ENCODE measurements at places on chromosomes 11 and 22.
A peak's percentile ranks its signal among the peaks of the same experiment; 100 is the strongest.

DNA sequence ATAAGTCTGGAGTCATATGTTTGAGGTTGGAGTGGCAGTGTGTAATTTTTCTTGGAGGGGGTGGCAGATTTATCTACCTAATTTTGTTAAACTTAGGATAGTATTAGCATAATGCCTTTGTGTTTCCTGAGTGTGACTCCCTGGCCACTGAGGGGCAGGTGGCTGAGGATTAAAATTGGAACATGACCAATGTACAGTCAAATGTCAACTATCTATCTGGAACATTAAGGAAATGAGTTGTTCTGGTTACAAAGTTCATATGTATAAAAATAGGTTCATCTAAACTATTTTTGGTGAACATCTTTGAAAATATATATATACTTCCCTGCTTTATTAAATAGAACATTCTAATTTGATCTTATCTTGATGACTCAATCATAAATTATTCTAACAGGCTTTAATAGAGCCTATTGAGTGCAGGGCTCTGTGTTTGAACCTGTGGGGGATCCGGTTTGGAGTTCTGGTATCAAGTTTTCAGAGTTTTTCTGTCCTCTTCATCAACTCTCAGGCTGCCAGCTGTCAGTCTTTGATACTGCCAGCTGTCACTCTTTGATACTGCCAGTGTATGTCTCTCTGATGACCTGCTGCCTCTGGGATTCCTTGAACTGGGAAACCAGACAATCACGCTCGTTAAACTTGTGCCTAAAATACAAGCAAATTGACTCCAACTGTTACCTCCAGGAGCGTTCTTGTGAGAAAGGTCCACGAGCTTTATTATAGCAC, 309.6 kb downstream of the METTL15 start:
- H3K4me3 ChIP-seq: no peak overlapping the region
- DNase-seq: no peak
- H3K36me3 ChIP-seq: no peaks in the 10 kb centered on the region
- no peaks in the 10 kb centered on the region for H3K27me3 ChIP-seq
- H3K27ac ChIP-seq: no peak overlapping the region

- no peaks in the 10 kb centered on the region for H3K36me3 ChIP-seq
- no peak overlapping the region for H3K27ac ChIP-seq
- H3K4me3 ChIP-seq: no peak overlapping the region
- no peaks in the 10 kb centered on the region for H3K27me3 ChIP-seq
- no peaks in the 10 kb centered on the region for H3K4me1 ChIP-seq
Measured at GRCh38 chr11:30565027-30565426, 21.1 kb downstream of the MPPED2 start.

- peaks cover 21% of the 10 kb centered on the region for H3K27me3 ChIP-seq
- no peak overlapping the region for H3K27ac ChIP-seq
- DNase-seq: no peak
- H3K4me3 ChIP-seq: no peak overlapping the region
Measured at GRCh38 chr11:86670181-86670580, 2.2 kb downstream of the ME3 start.

- H3K27ac ChIP-seq: no peak overlapping the region
- no peak for DNase-seq
- peaks cover 6% of the 10 kb centered on the region for H3K4me1 ChIP-seq
- no peaks in the 10 kb centered on the region for H3K36me3 ChIP-seq
- H3K27me3 ChIP-seq: no peaks in the 10 kb centered on the region
- no peak overlapping the region for H3K4me3 ChIP-seq
Measured at GRCh38 chr22:33109514-33110430, 51.6 kb upstream of the SYN3 start.

DNA sequence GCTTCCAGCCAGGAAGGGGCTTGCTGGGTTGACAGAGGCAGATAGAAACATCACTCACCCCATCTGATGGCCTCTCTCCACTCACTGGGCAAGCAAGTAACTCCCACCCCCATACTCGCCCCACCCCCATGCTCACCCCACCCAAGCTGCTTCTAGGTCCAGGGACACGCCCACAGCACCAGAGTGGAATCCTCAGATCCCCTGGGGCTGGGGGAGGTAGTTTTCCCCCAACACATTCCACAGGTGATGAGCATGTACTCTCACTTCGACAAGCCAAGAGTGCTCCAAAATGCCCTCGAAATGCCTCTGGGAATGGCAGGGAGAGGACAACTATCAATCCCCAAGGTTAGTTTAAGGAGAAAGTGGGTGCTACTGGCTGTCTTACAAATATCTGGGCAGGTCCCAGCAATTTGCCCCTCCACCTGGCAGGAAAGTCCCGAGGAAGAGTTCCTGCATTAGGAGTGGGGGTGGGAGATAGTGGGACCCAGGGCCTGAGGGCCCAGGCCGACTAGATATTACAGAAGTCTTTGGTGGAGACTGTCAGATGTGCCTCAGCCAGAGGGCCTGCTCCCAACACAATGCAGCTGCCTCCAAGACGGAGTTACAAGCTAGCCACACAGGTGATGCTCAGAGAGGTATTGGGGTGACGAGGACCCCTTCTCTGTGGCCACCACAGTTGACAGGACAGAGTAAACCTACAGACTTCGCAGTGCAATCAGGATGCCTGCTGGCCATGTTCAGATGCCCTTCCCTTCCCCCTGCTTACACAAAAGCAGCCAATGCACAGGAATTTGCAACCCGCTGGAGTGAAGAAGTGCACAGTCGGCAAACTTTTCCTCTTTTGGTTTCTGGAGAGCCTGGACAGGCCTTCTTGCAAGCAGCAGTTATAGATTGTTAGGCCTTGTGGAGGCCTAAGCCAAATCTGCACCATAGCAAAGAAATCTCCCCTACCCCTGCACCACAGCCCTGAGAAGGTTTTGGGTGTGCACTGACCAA, 2.9 kb upstream of the LMO1 start:
- H3K27ac ChIP-seq: no peak overlapping the region
- peaks cover 27% of the 10 kb centered on the region for H3K4me1 ChIP-seq
- H3K27me3 ChIP-seq: peaks cover 85% of the 10 kb centered on the region
- H3K4me3 ChIP-seq: no peak overlapping the region
- H3K36me3 ChIP-seq: no peaks in the 10 kb centered on the region

DNA sequence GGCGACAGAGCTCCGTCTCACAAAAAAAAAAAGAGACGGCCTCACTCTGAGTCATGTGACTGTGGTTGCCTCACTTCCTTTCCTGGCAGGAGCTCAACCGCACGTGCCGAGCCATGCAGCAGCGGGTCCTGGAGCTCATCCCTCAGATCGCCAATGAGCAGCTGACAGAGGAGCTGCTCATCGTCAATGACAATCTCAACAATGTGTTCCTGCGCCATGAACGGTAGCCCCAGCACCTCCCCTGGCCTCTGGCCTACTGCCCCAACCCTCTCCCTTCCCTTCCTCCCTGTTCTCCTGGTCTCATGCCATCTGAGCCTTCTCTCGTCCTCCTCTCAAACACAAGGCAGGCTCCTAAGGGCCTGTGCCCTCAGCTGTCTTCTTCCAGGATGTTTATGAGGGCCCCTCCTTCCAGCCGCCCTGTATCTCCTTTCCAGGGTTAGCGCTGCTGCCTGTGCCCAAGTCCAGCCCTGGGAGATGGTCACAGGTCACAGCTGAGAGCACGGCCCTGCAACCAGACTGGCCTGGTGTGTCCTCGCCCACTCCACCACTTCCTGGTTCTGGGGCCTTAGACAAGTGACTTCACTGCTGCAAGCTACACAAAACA, 30.7 kb downstream of the TOM1 start:
- H3K4me1 ChIP-seq: peaks cover 10% of the 10 kb centered on the region
- no peaks in the 10 kb centered on the region for H3K36me3 ChIP-seq
- no peak overlapping the region for H3K4me3 ChIP-seq
- peak; percentile 50 for DNase-seq
- H3K27me3 ChIP-seq: no peaks in the 10 kb centered on the region

DNA sequence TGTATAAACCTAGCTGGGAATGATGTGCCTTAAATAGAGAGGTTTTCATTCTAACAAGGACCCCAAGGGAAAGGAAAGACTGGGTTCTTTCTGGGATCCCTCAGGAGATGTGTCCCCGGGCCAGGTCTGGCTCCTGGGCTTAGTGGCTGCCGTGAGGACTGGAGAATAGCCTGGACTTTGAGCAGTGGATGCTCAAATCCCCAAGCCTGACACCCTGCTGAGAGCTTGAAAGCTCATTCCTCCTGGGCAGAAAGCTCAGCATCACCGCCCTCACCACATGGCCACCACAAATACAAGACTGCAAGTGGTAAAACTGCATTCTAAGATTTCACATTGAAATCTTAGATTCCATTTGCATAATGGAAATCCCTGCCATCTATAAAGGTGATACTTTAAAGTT, 79.4 kb upstream of the NARS2 start:
- H3K4me3 ChIP-seq: no peak overlapping the region
- H3K27ac ChIP-seq: no peak overlapping the region

DNA sequence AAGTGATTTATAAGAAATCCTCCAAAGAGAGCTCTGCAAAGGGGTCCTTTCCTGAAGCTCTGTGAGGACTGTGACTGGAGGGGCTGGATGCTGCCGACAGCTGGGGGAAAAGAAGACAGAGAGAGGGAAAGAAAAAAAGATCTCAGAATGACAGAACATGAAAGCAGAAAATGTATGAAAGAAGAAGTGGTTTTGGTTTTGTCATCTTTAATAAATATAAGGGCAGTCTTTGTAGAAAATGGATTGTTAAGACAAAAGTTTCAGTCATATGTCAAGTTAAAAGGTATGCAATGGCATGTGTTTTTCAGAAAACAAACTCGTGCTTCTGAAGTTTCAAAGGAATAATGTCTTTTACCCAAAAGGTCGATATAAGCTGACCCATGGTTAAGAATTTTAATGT, 105.5 kb downstream of the CCDC83 start:
- no peak for DNase-seq
- H3K4me1 ChIP-seq: no peaks in the 10 kb centered on the region
- H3K27ac ChIP-seq: peak overlapping the region; percentile 17
- H3K4me3 ChIP-seq: no peak overlapping the region
- H3K27me3 ChIP-seq: no peaks in the 10 kb centered on the region

- no peak overlapping the region for H3K27ac ChIP-seq
- H3K36me3 ChIP-seq: no peaks in the 10 kb centered on the region
- no peak for DNase-seq
- no peaks in the 10 kb centered on the region for H3K4me1 ChIP-seq
- no peak overlapping the region for H3K4me3 ChIP-seq
Measured at GRCh38 chr11:90284171-90284570, 61.3 kb upstream of the CHORDC1 start.

- no peak for DNase-seq
- H3K4me3 ChIP-seq: no peak overlapping the region
- no peaks in the 10 kb centered on the region for H3K27me3 ChIP-seq
- H3K36me3 ChIP-seq: no peaks in the 10 kb centered on the region
- H3K27ac ChIP-seq: no peak overlapping the region
Measured at GRCh38 chr11:58965246-58965985, 26.1 kb downstream of the GLYATL1 start.

DNA sequence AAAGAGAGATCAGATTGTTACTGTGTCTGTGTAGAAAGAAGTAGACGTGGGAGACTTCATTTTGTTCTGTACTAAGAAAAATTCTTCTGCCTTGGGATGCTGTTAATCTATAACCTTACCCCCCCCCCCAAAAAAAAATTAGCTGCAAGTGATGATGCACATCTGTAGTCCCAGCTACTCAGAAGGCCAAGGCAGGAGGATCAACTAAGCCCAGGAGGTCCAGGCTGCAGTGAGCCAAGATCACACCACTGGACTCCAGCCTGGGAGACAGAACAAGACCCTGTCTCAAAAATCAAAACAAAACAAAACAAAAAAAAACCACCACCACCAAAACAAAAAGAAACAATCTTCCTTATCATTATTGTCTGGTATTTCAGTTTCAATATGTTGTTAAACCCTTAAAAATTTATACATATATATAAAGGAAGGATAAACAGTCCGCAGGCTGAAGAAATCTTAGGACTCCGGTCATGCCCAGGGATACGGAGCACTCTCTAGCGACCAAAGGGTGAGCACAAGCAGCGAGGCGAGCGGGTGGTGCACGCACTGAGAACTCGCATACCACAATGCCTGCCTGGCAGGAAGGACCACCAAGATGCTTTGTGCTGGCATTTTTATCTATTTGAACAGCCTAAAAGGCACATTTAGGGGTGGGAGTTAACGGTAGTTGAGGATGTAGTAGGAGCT, 6.4 kb downstream of the POLDIP3 start:
- peaks cover 6% of the 10 kb centered on the region for H3K36me3 ChIP-seq
- peaks cover 28% of the 10 kb centered on the region for H3K4me1 ChIP-seq
- DNase-seq: no peak
- no peaks in the 10 kb centered on the region for H3K27me3 ChIP-seq

GRCh38 chr22:44385781-44386180, 73.0 kb upstream of the SHISAL1 start:
- DNase-seq: no peak
- H3K27me3 ChIP-seq: no peaks in the 10 kb centered on the region
- H3K4me3 ChIP-seq: no peak overlapping the region
- H3K27ac ChIP-seq: no peak overlapping the region

GRCh38 chr11:2762451-2762850, 62.7 kb upstream of the KCNQ1OT1 start:
- no peaks in the 10 kb centered on the region for H3K36me3 ChIP-seq
- no peak for DNase-seq
- H3K27me3 ChIP-seq: no peaks in the 10 kb centered on the region
- no peak overlapping the region for H3K27ac ChIP-seq
- no peaks in the 10 kb centered on the region for H3K4me1 ChIP-seq
- H3K4me3 ChIP-seq: no peak overlapping the region

DNA sequence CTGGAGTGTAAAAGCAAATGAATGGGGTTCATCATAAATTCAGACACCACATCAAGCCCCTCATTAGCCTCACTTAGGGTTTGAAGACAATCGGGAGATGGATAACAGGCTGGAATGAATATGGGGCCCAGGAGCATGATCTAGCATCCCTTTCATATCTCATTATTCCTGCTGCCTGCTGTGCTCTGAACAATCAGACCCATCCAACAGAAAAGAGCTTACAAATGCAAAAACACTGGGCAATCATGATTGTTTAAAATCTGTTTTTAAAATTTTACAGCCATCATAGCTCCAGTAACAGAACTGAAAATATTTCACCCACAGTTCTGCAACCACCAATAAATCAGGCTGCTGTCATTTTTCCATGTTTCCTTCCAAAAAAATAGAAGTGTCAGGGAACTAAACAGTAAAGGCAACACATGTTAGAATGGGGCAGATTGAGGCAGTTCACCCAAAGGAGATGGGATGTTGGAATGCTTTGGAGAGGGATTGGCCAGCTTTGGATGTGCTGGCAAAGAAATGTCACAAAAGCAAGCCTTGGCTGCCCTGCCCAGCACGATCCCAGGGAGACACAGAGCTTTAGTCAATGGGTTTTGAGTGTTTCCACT, 47.8 kb upstream of the BMAL1 start:
- no peaks in the 10 kb centered on the region for H3K36me3 ChIP-seq
- H3K27me3 ChIP-seq: no peaks in the 10 kb centered on the region
- H3K4me3 ChIP-seq: no peak overlapping the region
- no peak for DNase-seq
- H3K27ac ChIP-seq: no peak overlapping the region
- peaks cover 26% of the 10 kb centered on the region for H3K4me1 ChIP-seq
